ENCODE measurements at places on chromosomes 4 and X.

- no peak for DNase-seq
Observed at GRCh38 chrX:115017455-115017854, at the start of gene IL13RA2. IL13RA2 (minus strand) TSS chrX:115017616; CDS start chrX:115017269, 347 bp downstream.

GRCh38 chrX:68669871-68670270, 22.4 kb downstream of the STARD8 start:
- no peak for DNase-seq

GRCh38 chrX:150779385-150779784, 86.2 kb downstream of the MTMR1 start:
- DNase-seq: no peak

DNA sequence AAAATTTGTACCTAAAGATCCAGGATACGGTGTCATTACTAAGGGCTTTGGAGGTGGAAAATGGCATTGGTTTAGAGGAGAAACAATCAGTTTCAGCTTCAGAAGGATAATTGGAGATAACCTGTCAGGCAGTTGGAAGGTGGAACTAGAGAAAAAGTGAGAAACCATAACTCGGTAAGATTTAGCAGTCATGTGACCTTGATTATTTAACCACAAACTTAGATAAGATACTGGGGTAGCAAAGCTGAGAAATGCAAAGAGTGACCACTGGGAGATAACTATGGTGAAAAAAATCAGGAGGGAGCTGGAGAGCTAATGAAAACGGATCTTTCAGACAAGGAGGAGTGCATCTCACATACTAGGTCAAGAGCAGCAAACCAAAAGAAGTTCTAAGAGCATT, 58.3 kb upstream of the SMARCA5 start:
- DNase-seq: no peak

GRCh38 chr4:48939785-48940184, 33.2 kb upstream of the OCIAD2 start:
- no peak for DNase-seq

- peak; percentile 8 for DNase-seq
Observed at GRCh38 chr4:158253350-158253980, 43.2 kb downstream of the TMEM144 start.

DNA sequence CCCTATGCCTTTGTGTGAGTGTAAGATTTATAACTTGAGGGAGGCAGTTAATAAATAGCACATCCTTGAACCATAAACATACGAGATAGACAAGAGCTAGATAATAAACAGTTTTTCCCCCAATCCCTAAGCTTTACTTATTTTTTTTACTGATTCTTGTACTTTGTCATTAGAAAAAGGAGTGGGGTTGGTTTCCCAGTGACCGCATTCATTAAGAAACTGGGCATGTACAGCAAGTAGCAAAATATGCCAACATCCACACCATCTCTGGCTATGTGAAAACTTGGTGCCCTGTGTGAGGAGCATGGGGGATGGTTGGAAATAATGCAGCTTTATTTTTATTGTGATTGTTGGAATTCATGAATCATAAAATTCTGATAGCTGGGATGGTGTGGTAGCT, 176.2 kb downstream of the CBR4 start:
- DNase-seq: no peak

DNA sequence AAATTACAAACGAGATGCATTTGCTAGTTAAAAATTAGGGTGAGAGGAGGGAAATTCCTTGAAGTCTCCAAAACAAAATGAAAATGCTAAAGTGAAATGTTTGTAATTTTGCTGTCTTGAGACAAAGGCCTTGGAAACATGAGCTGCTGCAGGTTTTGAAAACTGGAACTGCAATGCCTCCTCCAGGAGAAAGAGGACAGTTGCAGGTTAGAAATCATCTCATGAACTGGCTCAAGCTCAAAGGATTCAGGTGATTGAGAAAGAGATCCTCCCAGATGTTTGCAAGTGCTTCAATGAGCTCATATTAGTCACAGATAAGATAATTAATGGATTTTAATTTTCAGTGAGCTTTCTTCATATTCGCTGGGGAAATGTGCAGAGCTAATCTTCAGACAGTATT, 32.4 kb downstream of the SMPX start:
- no peak for DNase-seq

DNA sequence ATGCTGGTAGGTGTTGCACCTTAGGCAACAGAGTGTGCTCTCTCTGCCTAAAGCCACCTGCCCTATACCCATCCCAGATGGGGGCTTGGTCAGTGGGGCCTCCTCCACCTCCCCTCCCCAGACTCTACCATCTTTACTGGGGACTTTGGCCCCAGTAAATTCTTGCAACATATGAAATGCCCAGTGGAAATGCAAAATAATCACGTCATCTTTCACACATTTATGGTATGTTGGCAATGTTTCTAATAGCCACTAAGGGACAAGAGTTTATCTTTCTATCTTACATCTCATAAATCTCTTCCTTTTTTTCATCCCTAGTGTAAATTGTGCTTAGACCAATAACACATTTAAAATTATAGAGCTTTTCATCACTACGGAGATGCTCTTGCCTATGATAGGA, 103.0 kb upstream of the MAML3 start:
- DNase-seq: no peak

DNA sequence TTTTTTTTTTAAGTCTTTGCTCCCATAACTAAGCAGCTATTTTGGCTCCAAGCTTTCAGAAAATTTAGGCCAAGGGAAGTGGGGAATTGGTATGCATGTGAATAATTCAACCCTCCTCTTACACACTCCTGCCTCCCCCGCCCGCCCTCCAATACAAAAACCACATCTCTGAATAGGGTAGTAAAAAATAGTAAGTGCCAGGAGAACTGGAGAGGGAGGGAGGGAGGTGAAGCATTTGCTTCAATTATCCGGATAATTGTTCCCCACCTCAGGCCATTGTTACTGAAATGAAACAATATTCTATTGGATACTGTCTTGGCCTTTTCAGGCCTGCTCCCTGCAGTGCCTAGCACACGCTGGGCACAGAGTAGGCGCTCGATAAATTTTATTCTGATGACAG, 5.5 kb upstream of the GSX2 start:
- DNase-seq: no peak

- DNase-seq: no peak
Observed at GRCh38 chr4:22268350-22269025, 247.4 kb downstream of the ADGRA3 start.

All from stimulated activated CD4-positive, alpha-beta T cell treated with anti-CD3 and anti-CD28 coated beads, Interleukin-15, amount 100 ng/mL, for 48 hours (primary cell).